ENCODE measurements at places on chromosomes 4 and X. TPM values are rescaled to one million over a fixed set of nuclear protein-coding genes. Genes with fewer than 3 reads are reported as not detected.

The MTMR8 gene
- 0.63 TPM for total RNA-seq

The G3BP2 gene
- 241 TPM for total RNA-seq

The DSPP gene
- not detected for total RNA-seq

The ARHGAP4 gene
- total RNA-seq: 26.5 TPM

The GLRB gene
- total RNA-seq: 4.8 TPM

- peak; percentile 4 for DNase-seq
Measured at GRCh38 chr4:22607382-22607781, 85.4 kb upstream of the GBA3 start.

- no peak for DNase-seq
Measured at GRCh38 chrX:13955975-13956374, 73.7 kb downstream of the GEMIN8 start.

- no peak for DNase-seq
Measured at GRCh38 chr4:162163892-162164759, at the start of gene FSTL5. TSS of gene FSTL5 (minus strand) at chr4:162164000. CDS start at chr4:162111396, 52,604 bp downstream.

- DNase-seq: peak; percentile 29
Measured at GRCh38 chr4:182653596-182653995, 263.6 kb downstream of the DCTD start.

DNA sequence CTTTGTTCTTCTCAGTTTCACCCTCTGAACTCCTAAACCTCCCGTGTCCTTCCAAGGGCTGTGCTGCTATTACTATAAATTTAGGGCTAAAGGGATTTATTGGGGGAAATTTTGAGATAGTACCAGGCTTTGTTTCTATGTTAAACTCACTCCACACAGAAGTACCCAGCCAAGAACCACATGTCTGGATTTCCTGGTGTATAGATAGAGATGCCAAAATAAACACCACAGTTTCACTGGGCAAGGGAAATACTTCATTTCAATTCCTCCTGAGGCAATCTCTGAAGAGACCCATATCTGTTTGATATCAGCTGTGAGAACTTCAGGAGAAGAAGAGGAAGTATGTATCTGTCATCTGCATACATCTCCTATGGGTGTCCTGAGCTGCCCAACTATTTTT, 21.7 kb upstream of the CLNK start:
- DNase-seq: peak; percentile 32

- no peak for DNase-seq
Measured at GRCh38 chrX:109831326-109831985, 98.4 kb upstream of the ACSL4 start.

GRCh38 chrX:106731590-106731989, 5.1 kb downstream of the RNF128 start:
- no peak for DNase-seq

DNA sequence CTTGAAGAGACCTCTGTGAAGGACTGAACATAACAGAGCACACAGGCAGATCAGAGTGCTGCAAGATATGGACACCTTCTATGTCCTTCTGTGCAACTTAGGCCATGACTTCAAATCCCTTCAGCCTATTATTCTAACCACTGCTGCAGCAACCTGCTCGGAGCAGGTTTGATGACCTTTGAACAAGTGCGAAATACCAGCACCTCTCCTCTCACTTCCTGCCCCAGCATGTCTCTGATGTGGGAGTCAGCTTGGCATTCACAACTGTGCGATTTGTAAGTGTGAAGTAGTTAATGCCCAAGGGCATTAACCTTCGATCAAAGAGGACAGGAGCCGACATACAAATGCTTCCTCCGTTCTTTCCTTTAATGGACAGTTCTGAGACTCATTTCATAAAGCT, 1.6 kb upstream of the EXOC1 start:
- DNase-seq: no peak

- no peak for DNase-seq
Measured at GRCh38 chr4:82818664-82819662, 20.4 kb upstream of the SCD5 start.
